ENCODE measurements at places on chromosomes 3 and 15. TPM values are rescaled to one million over a fixed set of nuclear protein-coding genes. Genes with fewer than 3 reads are reported as not detected.

Gene PCLAF
- total RNA-seq: 14.7 TPM

Gene FBXL22
- total RNA-seq: 1.4 TPM

Gene CYP19A1
- total RNA-seq: 4.0 TPM

Gene ACAN
- total RNA-seq: 0.28 TPM

Gene EPHB1
- total RNA-seq: 0.28 TPM

Gene ARPP19
- 57.3 TPM for total RNA-seq

Gene FRG2C
- total RNA-seq: not detected

Data from smooth muscle cell of bladder (primary cell).